ENCODE measurements at places on chromosomes 4 and X.

DNA sequence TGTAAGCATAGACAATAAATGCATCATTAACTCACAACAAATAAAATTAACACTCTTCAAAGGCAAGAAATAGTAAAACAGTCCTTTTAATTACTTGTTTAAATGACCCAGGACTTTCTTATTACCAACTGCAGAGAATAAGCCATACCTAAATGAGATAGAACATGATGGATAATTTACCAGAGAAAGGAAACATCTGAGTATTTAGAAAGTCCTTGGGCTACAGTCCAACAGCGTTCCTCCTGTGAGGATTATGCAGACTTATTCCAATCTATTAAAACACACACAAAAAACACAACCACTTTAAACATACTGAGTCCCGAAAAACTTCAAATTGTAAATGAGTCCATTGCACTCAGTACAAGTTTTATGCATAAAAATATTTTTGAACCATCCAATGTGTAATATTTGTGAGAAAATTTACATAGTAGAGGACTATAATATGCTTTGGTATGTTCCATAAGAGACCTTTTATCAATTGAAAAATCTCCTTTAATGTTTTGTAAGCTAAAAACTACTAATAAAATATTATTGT lies 129.2 kb downstream of the NR3C2 start:
- no peaks in the 10 kb centered on the region for H3K27me3 ChIP-seq
- DNase-seq, result no peak
- H3K4me1 ChIP-seq, result no peaks in the 10 kb centered on the region
- no peaks in the 10 kb centered on the region for H3K36me3 ChIP-seq
- no peak overlapping the region for H3K27ac ChIP-seq
- H3K4me3 ChIP-seq, result no peak overlapping the region

- H3K27ac ChIP-seq, result peak within 1 kb of the TSS; percentile 100
- peaks cover 25% of the 10 kb centered on the region for H3K4me1 ChIP-seq
- peak; percentile 100 for DNase-seq
- no peaks in the 10 kb centered on the region for H3K27me3 ChIP-seq
- H3K4me3 ChIP-seq, result peak within 1 kb of the TSS; percentile 94
Observed at GRCh38 chr4:15681372-15682241, at the start of gene FAM200B. FAM200B (plus strand) TSS chr4:15681827; CDS start chr4:15686978, 5,151 bp downstream.

GRCh38 chr4:124713185-124713592 lies 657 bp upstream of the ANKRD50 start:
- H3K4me1 ChIP-seq, result peaks cover 14% of the 10 kb centered on the region
- peak; percentile 47 for DNase-seq
- H3K36me3 ChIP-seq, result peaks cover 6% of the 10 kb centered on the region
- H3K27me3 ChIP-seq, result no peaks in the 10 kb centered on the region
- H3K27ac ChIP-seq, result peak overlapping the region; percentile 100

DNA sequence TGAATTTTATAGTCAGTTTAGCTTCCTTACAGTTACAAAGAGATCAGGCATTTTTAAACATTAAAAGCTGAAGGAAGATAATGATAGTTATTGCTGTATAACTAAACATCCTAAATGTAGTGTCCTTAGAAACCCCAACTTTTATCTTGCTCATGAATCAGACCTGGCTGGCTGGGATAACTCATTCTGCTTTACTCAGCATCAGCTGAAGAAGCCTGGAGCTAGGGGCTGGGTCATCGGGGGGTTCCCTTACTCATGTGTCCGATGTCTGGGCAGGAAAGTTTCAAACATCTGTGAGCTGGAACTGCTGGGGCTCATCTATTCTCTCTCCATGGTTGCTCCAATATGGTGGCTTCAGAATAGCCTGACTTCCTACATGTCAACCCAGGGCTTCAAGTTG lies 113.9 kb downstream of the MTNR1A start:
- no peaks in the 10 kb centered on the region for H3K4me1 ChIP-seq
- no peaks in the 10 kb centered on the region for H3K36me3 ChIP-seq
- H3K27ac ChIP-seq, result no peak overlapping the region
- DNase-seq, result no peak
